ENCODE measurements at places on chromosomes 16 and 17.

DNA sequence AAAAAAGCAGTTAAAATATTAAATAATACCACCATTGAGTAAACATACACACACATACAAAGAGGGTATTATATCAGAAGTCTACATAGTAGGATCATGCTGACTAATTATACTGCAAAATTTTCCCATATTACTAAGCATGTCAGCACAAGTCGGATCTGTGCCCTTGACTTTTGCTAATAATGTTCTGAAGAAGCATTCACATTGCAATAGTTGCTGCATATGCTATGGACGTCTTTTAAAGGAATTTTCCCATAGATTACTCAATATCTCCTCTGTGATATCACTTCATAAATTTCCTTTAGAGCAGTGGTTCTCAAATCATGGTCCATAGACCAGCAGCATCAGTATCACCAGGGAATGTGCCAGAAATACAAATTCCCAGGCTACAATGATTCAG, 110.9 kb upstream of the NUDT7 start:
- no peak for DNase-seq

DNA sequence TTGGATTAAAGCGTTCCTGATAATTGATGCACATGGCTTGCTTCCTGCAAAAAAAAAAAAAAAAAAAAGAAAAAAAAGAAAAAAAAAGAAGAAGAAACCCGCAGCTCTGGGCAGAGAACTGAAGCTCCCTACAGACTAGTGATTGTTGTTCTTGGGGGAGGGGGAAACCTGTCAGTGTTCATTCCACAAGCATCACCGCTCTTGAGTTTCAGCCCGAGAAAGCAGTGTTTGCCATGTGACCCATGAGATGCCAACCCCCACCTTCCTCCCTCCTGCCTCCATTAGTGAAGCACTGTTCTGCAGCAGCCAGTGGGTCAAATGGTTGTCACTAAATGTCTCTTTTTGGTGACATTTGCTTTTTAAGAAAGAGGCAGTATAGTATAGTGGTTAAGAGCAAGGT, 1.7 kb downstream of the USP43 start:
- no peak for DNase-seq

GRCh38 chr16:20301840-20302239, 25.5 kb downstream of the GP2 start:
- no peak for DNase-seq

DNA sequence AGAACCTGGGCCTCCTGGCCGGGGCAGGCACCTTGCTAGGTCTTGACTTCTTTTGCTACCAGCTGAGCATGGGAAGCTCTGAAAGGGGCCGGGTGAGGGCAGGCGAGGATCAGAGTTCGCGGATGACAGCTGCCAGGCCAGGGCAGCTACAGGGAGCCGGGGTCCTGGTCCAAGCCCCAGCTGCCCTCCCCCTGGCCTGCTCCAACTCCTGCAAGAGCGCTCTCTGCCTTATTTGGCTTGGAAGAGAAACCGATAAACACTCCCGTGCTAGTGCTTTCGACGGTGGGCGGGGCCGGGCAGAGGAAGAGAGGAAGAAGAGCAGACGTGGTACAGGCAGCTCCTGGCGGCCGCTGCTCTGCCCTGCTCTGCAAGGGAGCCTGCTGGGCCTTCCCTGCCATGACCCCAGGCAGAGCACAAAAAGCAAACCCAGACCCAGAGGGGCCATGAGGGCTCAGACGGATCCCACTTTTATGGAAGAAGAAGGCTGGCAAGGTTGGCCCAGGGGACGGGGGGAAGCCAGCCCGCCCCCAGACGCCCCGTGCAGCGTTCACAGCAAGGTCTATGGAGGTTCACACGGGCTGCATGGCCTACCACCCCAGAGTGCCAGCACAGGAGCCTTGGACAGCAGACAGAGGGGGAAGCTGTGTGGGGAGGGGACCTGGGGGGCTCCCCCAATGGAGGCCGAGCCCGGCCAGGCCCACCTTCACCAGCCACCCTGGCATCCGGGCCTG, 25.6 kb downstream of the PIEZO1 start:
- no peak for DNase-seq

- DNase-seq: peak; percentile 77
Measured at GRCh38 chr17:50547035-50547735, at the start of gene SPATA20. SPATA20 (plus strand) TSS chr17:50547174; CDS start chr17:50547209, 35 bp downstream.

- no peak for DNase-seq
Measured at GRCh38 chr16:78116946-78117345, 17.5 kb downstream of the WWOX start.

GRCh38 chr17:40314584-40314956, 5.6 kb downstream of the RARA start:
- peak; percentile 62 for DNase-seq

DNA sequence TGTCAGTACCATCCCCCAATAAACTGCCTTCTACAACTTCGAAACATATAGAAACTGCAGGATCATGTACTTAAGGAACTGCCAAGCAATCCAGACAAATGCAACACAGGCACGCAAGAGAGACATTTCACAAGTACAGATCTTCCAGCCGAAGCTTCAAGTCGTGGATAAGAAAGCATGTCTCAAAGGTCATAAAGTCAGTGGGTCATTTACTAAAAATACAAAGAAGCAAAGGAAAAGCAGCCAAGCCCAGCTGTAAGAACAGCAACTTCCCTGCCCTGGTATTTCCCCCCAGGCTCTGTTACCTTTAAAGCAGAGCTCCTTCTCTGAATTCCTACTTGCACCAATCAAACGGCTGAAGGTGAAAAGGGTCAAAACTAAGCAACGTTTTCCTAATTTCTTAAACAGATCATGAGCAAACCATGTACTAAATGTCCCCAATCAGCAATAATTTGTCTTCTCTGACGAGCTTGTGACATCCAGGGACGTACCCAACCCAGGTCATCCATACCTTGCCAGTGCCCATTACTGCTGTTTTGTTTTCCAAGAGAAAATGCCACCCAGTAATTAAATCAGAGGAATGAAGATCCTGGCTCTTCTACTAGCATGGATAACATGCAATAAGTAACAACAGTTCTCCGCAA, 1.7 kb downstream of the AKTIP start:
- no peak for DNase-seq

DNA sequence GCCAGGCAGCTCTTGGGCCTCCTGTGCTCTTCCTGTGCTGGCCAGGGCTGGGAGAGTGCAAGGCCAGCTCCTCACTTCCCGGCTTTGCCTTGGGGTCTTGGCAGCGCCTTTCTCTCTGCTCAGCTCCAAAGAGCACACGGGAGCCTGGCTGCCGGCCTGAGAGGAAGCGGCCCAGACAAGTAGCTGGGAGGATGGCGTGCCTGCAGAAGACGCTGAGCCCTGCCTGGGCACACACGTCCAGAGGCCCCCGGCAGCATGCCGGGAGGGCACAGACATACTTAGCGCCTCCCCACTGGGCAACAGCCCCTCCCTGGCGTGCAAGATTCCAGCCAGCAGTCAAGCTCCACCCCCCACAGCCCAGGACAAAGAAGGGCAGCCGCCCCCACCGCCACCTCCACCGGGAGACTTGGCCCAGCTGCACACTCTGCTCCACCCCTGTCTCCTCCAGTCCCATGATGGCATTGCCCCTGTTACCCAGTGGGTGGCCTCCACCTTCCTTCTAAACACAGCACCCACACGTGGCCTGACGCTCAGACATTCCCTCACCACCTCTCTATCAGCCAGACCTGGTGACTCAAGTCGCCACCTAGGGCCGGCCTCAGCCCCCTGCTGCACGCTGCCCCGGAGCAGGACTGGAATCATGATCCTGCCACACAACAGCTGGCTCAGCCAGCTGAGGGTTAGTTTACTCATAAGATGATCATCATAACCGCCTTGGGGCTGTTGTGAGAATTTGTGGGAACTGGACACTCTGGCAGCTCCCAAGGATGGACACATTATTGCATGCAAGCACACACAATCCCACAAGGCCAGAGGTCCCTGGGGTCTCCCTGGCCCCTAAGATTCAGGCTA, 12.4 kb downstream of the SGCA start:
- DNase-seq: peak; percentile 55

DNA sequence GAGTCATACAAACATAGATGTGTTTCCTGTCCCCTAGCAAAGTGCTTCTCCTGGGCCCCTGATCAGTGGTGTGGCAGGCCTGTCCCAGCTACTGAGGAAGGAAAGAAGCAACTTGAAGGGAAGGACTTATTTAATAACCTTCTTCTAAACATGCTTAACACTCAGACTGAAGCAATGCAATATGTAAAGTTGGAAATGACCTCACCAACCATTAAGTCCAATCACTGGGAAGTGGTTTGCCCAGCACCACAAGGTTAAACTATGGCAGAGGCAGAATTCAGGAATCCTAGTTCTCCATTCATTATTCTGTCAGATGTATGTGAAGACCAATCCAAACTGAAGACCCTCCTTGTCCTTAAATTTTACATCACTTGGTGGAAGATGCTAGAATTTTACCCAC, 39.1 kb downstream of the CENPV start:
- DNase-seq: no peak

DNA sequence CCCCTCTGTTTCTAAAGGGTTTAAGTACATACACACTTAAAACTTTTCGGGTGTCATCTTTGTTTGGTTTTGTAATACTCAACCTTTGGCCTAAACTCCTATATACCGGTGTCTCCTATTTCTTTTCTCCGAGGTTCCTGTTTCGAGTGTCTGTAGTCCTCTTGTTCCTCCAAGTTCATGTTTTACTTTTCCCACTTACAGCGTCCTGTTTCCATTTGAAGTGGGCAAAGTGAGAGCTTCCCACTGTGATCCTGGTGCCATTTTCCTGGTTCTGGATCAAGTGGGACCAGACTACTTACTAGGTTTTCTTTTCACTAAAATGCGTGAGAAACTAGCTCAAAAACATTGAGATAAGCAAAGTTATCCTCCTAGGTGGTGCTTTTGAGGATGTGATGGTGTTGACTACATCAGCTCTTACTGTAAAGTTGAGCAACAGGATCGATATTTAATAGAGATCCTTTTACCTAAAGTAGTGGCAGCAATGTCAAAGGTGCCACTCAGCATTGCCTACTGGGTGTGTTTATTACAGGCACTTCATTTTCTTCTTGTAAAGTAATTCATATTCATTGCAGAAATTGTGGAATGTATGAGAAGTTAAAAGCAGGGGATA, 1.3 kb downstream of the PSMD3 start:
- DNase-seq: no peak

DNA sequence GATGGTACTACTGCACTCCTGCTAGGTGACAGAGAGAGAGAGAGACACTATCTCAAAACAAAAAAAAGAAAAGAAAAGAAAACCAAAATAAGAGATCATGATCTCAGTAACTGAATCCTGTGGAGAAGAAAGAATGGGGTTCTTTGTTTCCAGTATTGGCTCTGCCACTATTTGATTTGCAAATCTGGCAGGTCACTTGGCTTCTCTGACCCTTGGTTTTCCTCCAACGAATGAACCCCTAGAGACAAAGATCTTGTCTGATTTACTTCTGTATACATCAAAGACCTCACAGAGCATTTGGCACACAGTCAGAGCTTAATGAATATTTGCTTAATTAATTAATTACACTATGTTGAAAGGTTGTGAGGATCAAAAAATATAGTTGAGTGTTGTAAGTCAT, 47.9 kb upstream of the NLK start:
- no peak for DNase-seq

DNA sequence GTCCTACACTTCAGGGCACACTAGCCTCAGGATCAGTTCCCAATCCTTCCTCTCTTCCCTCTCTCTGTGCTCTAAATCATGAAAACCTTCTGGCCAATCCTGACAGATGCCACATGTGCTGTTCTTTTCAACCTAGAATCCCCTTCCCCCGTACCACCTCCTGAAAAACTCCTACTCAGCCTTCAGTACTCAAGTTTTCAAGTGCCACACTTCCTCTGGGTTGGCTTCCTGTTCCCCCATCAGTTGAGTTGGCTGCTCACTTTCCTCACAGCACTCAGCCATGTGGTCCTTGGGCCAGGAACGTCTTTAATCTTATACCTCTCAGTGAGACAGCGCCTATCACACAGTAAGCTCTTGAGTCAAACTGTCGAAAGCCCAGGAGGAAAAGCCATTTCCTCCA, 3.3 kb downstream of the ASPHD1 start:
- no peak for DNase-seq

DNA sequence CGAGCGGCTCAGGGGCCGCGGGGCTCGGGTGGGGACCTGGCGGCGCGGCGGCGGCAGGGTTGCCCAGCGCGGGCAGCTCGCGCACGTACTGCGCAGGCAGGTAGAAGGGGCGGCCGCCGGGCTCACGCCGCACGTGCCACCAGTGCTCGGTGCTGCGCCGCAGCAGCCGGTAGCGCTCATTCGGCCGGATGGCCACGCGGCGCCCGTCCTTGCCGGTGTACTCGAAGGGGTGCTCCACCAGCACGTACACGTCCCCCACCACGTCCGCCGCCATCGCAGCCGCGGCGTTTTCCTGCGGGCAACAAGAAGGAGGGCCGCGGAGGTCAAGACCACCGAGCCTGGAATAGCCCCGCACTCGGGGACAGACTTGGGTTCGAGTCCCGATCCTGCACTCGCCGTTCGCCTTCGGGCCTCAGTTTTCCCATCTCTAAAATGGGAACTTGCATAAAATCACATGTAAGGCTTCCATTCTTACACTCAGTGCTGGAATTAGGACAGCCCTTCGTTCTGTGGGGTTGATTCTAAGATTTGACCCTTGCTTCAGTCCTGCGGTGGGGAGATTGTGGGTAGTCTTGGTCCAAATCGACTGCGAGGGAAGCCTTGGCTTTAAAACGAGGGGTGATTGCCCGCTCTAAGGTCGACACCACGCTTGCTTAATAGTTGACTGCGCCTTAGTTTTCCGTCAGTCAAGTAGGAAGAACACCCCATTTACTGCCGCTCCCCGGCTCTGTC, 2.5 kb downstream of the ARHGAP27 start:
- no peak for DNase-seq

GRCh38 chr17:40730970-40731369, 24.2 kb downstream of the KRT25 start:
- no peak for DNase-seq

DNA sequence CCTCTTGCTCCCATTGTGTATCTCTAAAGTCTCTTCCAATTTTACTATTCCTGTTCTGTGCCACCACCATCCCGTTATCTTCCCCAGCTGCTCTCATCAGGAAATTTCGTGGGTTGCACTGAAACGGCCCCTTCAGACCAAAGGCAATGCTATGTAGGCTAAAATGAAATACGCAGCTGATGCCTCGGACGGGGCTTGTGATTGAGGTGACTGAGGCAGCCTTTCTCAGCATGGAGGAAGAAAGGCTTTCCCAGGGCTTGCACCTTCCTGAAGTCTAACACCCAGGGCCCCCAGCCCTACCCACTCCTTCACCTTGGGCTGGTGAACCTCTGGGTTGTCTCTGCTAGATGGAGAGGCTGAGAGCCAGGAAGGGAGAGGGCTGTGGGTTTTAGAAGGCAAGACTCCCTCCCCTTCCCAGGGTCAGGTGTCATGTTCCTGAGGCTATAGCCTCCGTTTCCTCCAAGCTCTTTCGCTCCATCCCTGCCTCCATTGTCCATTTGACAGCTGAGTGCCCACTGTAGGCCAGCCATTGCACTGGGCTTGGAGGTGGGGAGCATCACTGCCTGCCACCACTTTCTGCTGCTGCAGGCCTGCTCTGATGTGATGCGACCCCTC, 7.8 kb downstream of the CCDC200 start:
- DNase-seq: no peak

- DNase-seq: no peak
Measured at GRCh38 chr17:57915985-57916757, 39.0 kb downstream of the CUEDC1 start.
